Spinal cord (tissue), 10 donors: ENCODE measurements at places on chromosomes 4 and X.

DNA sequence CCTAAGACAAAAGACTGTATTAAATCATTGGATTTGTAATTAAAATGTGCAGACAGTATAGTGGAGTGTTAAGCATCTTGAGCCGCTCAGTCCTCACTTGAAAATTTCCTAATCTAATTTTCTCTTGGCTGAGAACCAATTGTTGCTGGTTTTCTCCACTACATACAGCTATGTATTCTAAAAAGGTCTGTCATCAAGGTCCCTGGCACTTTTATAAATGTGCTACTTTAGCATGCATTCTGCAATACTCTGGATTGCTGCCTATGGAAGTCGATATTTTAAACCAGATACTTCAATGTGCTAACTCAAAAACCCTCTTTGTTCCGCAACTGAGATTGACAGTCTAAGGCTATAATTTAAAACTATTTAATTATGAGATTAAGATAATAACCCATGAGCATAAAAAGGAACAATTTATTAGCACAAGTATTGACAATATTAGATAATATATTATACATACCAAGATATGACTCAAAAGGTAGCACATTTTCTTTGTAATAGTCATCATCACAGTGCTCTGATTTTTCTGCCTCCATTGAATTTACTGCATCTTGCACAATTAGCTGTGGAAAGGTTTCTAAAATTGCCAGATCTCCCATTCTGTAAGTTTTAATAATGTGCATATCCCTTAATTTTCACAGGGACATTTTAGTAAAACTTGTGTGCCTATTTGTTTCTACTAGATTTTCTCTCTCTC is 815.1 kb downstream of the ADGRL3 start:
- no peak for DNase-seq

DNA sequence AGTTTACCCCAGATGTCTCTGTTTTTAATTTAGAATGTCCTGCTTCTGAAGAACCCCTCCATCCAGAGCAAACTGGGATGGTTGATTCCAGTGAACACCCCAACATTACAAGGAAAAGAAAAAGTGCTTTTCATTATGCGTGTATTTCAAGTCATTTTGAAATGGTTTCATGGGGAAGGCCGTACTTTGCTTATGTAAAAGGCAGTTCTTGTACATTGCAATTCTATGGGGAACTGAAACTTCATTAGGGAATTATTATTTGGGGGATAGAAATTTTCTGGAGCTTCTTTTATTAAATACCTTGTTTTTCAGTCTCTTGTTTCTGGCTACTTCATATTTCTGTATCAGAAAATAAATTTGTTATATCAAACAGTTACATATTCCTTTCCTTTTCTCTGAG is 96.9 kb upstream of the ZNF518B start:
- DNase-seq, result no peak

GRCh38 chrX:23478056-23478455 is 143.4 kb downstream of the PTCHD1 start:
- no peak for DNase-seq

- DNase-seq, result no peak
These were observed 328.2 kb upstream of the NR3C2 start for GRCh38 chr4:148770377-148770776.

- no peak for DNase-seq
These were observed 211.6 kb downstream of the DCLK2 start for GRCh38 chr4:150289881-150290280.

DNA sequence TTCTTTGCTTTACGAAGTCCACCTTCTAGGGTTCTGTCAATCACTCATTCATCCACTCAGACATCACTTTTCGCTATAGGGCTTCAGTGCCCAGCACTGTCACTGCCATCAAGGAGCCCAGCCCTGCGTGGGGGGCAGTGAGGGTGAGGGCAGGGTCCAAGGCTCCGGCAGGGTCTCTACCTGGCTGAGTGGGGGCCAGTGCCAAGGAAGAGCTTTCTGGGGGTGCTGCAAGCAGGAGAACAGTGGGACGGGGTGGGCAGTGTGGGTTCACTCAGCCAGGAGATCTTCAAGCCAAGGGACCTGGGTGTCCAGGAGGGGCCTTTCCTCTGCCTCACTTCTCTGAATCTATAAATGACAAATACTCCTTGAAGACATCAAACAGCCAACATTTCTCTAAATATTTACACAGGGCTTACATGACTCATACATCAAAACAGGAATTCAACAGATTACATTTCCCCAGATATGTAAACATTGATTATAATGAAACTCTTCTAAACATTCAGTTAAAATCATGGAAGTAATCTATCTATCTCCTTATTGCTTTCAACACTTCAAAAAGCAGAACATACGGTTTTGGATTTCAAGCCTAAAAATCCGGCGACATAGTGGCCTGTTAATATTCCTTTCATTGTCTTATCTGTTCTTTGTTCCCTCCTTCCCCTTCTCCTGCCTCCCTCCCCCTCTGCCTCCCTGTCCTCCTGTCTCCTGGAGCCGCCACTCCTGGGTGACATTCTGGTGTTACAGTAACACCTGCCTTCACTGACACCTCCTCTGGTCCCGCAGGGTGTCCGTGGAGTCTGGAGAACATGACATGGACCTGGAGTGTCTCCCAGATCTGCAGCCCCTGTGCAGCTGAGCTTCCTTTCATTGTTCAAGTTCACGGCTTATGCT is 94.4 kb upstream of the ADRA2C start:
- DNase-seq, result no peak

DNA sequence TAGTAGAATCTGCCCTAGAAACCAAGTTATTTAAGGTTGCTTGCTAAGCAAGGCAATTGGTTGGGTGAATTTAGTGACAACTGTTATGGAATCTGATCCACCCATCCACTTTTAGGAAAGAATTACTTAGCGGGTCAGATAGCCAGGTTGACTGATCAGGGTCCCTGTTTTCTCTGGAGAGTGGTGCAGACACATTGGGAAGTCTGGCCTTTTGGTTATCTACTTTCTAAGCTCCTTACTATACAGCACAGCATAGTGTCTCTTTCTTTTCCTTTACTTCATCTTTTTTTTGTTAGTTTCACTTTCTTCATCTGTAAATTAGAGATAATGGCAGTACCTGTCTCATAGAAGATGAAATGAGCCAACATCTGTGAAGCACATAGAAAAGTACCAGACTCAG is 7.4 kb downstream of the HERC3 start:
- no peak for DNase-seq

GRCh38 chrX:130848763-130849162 is 54.2 kb downstream of the ENOX2 start:
- no peak for DNase-seq

- no peak for DNase-seq
These were observed 169.3 kb downstream of the GC start for GRCh38 chr4:71614621-71615020.

- DNase-seq, result no peak
These were observed 59.5 kb upstream of the TADA2B start for GRCh38 chr4:6983544-6984142.

- peak; percentile 71 for DNase-seq
These were observed at the start of gene CXCL8 for GRCh38 chr4:73740353-73740778. Gene CXCL8, plus strand, starts transcription at chr4:73740569. Its CDS starts 90 bp downstream, at chr4:73740659.

- peak; percentile 88 for DNase-seq
These were observed 38.8 kb upstream of the BEX4 start for GRCh38 chrX:103175944-103176753.

DNA sequence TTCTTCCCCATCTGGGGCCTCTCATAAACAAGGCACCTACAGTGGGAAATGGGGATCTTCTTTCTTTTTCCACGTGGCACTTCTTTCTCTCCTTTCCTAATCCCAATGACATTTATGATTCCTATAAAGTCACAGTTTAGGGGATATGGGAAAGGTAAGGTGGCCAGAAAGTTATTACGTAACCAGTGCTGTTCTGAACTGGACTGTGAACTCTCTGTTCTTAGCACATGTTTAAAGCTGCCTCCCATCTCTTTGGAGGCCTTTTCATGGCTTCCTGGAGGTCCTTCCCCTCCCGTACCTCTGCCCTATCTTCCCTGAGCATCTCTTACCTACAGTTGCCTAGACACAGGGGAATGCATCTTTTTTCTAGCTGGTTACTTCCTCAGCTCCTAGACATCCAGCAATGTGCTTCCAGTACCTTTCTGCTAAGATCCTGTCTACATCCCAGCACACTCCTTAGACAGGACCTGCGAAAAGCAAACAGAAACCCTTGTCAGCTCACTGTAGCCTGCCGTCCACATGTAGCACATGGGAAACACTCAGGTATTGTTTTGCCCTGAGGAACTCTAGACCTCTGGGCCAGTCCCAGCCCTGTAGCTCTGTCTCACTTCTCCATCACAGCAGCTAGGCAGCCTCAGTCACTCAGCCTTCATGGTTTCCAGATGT is 195.4 kb downstream of the NWD2 start:
- no peak for DNase-seq

DNA sequence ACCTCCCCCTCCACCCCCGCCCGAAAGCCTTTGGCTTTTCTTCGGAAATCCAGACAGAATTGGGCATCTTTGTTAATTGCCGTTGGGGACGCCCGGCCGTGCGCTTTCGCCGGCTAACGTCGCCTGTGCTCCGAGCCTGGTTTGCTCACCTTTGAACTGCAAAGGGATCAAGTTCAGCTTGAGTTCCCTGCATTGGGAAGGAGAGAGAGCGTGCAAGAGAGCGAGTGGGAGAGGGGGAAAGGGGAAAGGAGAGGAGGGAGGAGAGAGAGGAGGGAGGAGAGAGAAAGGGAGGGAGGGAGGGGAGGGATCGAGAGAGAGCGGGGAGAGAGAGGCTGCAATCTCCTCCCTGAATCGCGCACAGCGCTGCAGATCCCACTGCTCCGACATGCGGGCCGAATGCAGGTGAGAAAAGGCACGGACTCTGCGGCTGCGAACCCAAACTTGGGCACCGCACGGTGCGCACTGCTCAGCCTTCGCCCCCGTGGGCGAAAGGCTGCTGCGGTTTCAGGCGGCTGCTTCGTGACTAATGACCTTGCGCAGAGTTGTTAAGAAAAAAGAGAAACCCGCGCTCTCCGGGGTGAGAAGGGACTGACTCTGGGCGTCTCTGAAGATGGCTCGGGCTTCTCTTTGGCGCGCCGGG is at the start of gene PCDH7:
Gene PCDH7, plus strand, starts transcription at position 349 of the 640 bp plus-strand sequence. CDS start 1,054 bp downstream, outside the sequence.
- DNase-seq, result peak; percentile 95

- no peak for DNase-seq
These were observed 304.5 kb downstream of the CBLL2 start for GRCh38 chrX:22577181-22577580.

DNA sequence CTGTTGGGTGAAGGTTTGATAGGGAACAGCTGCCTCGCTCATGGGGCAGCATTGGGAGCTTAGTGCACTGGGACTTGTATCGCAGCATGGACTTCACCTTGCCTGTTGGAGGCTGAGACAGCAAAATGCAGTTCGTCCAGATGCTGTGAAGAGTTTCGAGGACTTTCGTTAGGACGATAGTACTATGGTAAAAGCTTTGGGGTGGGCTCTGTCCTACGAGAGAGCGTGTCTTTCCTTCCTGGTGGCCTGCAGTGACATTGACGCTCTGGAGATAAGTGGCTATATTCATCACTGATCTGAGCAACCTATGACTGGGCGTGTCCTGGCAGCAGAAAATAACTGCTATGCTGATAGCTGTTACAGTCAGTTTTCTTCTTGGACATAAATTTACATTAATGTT is 44.8 kb downstream of the ARHGAP10 start:
- DNase-seq, result no peak

DNA sequence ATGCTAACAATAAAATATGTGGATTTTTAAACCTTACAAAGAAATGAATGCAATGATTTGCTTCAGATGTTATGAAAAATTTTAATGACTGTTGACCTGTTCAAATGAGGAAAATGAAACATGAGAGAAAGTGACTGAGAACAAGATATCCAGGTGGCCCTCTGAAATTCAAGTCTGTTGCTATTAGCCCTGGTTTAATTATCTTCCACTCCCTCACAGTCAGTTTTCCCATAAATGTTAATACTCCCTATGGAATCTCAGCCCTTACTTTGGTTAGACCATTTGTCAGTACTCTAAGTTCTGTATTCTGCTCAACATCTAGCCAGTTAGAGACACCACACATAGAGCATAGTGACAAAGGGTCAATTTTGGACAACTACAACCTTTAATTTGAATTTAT is 327.8 kb downstream of the PDGFC start:
- no peak for DNase-seq

- no peak for DNase-seq
These were observed 27.6 kb upstream of the CFAP299 start for GRCh38 chr4:80307774-80308465.

DNA sequence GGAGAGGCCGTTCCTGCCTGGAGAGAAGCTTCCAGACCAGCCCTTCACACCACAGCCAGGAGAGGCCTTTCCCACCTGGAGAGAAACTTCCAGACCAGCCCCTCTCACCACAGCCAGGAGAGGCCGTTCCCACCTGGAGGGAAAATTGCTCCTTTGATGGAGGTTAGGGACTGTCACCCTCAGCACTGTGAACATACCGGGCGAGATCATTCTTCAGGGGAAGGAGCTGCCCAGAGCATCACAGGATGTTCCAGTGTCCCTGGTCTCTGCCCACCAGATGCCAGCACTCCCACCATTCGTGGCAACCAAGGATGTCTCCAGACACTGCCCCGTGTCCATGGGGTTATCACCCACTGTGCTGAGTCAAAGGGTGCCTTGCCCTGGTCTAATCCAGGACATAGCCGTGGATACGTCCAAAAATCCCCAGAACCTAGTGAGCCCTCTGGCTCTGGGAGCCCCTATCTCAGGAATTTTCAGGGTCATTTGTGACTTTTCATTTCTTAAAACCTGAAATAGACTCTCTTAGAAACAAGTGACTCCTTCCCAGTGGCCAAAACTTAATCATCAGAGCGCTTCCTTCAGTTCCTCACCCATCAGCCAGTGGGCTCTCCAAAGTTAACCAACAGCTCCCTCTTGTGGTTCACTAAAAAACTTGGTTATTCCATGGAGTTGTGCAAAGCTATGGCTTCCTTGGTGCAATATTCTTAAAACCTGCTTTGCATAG is 80.2 kb downstream of the CRMP1 start:
- DNase-seq, result peak; percentile 65

GRCh38 chrX:71941776-71942175 is 31.1 kb downstream of the NHSL2 start:
- no peak for DNase-seq

- DNase-seq, result no peak
These were observed 111.6 kb downstream of the FRYL start for GRCh38 chr4:48668254-48669017.

- no peak for DNase-seq
These were observed 576.2 kb upstream of the CT83 start for GRCh38 chrX:117038918-117039440.

DNA sequence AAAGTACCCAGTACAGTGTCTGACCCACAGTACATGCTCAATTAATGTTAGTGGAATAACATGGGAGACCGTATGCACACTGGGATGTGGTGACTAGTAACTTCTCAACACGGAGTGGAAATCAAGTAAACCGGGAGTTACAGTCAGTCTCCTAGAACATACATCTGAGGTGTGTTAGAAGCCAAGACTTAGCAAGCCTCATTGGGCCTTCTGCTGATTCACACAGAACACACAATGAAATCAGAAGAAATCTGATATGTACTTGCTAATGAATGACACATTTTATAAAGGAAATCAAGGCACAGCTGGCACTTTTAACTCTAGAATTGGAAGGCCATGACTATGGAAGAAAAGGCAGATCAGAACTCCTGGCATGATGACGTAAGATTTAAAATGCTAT is 13.0 kb downstream of the TRAPPC2 start:
- DNase-seq, result no peak
